ENCODE measurements at places on chromosomes 4 and X.

GRCh38 chr4:109298279-109299010, 4.0 kb downstream of the COL25A1 start:
- DNase-seq, result no peak

GRCh38 chr4:181619651-181620050, 623.6 kb upstream of the TENM3 start:
- DNase-seq, result no peak

- DNase-seq, result no peak
Observed at GRCh38 chr4:67130411-67130810, 414.9 kb downstream of the CENPC start.

DNA sequence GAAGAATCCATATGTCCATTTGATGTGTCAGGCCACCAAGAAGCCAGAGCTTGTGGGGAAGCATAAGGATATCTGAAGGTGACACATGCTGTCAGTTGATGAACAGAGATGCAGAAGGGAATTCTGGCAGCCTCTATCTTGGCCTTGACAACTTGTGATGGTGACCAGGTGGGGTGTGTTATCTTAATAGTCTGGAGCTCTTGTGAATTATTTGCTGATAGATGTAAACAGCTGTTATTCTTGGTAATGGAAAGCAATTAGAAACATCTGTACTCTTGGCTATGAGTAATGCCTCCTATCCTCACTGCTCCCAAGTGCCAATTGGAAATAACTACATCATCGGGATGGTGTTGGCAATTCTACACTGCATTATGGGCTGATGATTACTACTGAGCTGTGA, 51.9 kb downstream of the NAA11 start:
- DNase-seq, result no peak

- DNase-seq, result peak; percentile 76
Observed at GRCh38 chrX:48917139-48918001, 1.5 kb downstream of the PIM2 start.

GRCh38 chr4:175770555-175770954, 41.5 kb downstream of the GPM6A start:
- no peak for DNase-seq

GRCh38 chr4:69995526-69996016, at the start of gene STATH:
TSS of gene STATH (plus strand) at chr4:69995966. CDS start at chr4:69998438, 2,472 bp downstream.
- DNase-seq, result no peak

- no peak for DNase-seq
Observed at GRCh38 chrX:68865300-68865699, 36.5 kb downstream of the EFNB1 start.

DNA sequence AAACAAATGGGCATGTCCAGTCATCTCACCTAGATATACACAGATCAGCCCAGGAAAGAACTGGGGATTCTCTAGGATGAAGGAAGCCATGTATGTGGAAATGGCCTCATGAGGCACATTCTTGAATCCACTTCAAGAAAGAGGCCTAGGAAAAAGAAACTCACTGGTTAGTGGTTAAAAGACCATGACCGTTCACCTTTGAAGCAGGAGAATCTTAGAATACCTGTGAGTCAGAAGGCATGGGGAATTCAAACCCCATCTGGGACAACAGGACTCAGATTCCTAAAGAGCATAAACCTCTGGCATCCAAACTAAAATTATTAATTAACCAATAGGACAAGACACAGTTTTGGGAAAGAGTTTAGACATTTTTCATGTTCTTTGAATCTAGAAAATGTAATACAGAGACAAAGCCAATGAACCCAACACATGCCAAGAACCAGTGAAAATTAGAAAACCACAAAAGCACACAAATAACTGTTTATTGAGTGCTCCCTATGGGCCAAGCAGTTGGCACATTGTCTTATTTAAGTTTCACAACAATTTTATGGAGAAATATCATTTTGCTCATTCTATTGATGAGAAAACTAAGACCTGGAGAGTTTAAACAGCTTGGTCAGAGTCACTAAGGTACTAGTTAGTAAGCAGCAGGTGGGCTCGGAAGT, 97.5 kb downstream of the NPNT start:
- no peak for DNase-seq

DNA sequence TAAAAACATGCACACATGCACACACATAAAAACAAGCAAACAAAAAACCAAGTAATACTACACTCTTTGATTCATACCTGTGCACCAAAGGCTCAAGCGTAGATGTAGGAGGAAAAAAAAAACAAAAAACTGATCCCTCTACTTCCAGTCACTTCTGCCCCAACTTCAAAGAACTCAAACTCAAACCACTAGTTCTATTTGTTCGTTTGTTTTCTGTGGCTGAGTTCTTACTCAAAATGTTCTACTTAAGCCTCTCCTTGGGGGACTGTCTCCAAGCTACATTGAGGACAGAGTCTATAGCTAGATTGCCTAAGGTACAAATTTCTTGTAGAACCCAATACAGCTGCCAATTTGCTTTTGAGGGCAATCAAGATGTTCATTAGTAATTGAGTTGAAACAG, 171.0 kb upstream of the ATOH1 start:
- DNase-seq, result no peak

- DNase-seq, result no peak
Observed at GRCh38 chr4:4339504-4340085, 47.3 kb upstream of the NSG1 start.

DNA sequence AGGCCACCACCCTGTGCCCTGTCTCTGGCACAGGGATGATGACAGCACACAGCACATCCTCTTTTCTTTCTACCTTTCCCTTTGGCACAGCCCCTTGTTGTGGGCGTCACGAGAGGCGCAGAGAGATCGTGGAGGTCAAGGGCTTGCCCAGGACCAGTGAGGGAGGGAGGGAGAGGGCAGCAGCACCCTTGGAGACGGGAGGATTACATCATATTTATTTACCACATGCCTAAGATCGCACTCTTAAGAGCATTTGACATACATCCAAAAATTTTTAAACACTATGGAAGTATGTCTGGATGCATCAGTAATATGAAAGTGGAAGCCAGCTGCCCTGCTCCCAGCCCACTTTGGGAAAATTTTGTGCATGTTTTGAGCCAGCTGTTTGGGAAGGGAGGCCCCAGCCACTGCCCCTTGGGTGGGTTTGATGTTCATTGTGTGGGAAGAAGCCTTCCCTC, 12.7 kb downstream of the WFS1 start:
- DNase-seq, result no peak

DNA sequence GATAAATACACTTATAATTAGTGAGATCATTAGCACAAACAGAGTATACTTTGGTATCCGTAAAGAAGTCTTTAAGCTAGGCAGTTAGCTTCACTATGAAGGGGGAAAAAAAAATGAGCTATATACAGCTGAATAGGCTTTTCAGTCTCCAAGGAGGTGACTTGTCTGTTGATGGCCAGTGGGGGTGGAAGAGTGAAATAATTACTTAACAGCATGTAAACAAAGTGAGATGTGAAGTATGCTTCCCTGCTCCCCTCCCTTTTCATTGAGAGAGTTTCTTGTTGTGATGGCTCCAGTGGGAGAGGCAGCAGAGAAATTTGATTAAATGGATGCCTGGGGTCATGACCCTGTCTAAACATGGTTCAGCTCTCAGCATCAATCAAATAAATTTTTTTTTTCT, 180.9 kb downstream of the DACH2 start:
- no peak for DNase-seq

DNA sequence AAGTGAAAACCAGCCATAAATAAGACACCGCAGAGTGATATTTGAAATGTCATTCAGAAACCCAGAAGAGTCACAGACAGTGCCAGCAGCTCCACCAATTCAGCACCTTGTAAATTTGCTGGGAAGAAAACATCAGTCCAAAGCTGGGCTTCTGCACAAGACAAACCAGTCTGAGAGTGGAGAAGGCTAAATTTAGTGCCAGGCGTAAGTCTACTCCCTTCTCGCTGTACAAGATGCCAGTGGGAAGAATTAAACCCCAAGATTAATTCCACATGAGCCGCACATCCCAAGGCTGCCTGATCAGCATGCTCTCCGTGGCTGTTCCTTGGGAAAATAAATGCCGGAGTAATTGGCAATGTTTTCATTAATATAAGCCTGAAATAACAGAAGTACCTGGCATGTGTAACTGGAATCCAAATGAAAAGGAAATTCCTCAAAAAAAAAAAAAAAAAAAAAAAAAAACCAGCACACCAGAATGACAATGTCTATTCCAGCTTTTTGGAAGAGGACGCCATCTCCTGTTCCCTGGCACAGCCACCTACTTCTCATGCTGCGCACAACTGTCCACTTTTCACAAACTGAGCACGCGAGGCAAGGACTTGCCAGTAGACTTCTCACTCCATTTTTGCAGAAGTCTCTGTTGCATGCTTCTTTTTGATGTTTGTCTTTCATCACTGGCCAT, 95.5 kb downstream of the NSUN7 start:
- no peak for DNase-seq

- DNase-seq, result no peak
Observed at GRCh38 chrX:13719192-13719856, 15.1 kb downstream of the TRAPPC2 start.

DNA sequence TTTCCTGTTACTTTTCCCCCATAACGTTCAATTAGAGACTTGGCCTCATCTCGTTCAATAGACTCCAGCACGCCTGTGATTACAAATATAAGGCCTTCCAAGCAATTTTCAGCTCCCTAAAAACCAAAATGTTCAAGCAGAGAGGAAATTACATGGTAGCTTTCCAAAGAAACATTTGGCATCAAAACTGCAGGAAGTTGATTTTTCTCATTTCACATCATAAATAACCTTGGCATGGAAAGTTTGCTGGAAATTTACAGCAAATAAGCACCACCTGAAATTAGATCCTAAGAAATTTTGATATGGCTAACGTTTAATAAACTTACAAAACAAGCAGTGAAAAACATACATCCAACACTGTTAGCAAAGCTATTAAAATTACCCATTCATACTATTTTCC, 53.3 kb downstream of the RFC1 start:
- DNase-seq, result no peak

DNA sequence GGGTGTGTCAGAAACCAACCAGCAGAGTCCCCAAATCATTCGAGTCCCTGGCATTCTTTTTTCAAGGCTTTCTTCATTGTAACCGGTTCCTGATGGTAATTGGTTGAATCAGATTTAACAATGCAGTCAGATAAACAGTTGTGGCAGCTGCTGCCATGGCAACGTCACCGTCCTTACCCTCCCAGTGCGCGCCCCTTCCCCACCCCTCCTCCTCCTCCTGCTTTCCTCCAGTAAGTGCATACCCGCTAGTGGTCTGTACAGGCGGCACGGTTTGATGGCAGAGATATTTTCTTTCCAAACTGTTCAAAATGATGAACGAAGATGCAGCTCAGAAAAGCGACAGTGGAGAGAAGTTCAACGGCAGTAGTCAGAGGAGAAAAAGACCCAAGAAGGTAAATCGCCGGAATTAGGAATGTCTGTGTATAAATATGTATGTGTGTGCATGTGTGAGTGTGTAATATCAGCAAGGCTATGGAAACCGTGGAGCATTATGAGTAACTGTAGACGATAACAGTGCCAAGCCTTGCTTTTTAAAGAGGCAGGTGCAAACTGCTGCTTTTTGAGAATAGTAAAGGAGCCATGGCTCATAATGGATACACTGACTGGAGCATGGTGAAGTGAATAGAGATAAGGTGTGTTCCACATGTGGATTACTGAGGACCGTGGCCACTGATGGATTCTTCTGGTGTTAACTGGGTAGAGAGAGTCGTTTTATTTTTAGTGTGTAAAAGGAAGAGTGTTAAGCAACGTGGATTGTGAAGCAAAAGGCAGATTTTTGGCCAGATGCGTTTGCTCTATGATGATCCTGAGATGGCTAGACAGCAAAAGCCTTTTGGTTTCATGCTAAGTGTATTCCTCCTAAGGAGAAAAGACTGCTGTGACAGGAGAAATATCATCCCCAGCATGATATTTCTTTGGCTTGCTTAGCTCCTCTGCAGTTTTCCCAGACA, at the start of gene ANK2:
ANK2 (plus strand) TSS at position 233 of the 950 bp plus-strand sequence; CDS start at position 309, 76 bp downstream.
- no peak for DNase-seq

- no peak for DNase-seq
Observed at GRCh38 chrX:48472225-48472624, 2.2 kb upstream of the SLC38A5 start.

DNA sequence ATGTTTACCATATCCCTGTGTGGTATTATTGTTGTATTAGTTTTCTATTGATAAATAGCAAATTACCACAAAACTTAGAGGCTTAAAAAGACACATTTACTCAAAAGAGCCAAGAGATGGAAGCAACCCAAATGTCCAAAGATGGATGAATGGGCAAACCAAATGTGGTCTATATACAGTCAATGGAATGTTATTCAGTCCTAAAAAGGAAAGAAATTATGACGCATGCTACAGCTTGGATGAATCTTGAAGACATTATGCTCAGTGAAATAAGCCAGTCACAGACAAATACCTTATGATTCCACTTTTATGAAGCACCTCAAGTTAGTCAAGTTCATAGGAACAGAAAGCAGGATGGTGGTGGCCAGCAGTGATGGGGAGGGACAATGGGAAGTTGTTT, 144.7 kb downstream of the QDPR start:
- no peak for DNase-seq

DNA sequence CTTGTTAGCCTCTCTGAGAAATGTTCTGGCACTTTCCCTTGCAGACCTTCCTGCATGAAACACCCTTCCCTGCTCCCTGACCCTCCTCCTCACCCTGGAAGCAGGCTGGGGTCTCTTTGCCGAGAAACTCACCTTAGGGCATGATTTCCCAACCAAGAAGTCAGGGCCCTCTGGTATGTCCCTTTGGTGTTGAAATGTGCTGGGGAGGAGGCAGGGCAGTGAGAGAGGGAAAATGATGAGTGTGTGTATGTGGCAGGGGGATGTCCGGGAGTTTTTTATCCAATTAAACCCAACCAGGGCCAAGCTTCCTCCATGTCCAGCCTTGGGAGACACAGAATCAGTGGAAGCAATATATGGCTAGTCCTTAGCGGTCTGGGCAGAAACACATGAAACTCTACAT, 5.1 kb downstream of the ELF4 start:
- no peak for DNase-seq

- no peak for DNase-seq
Observed at GRCh38 chr4:143961075-143961474, 55.7 kb upstream of the GYPE start.

DNA sequence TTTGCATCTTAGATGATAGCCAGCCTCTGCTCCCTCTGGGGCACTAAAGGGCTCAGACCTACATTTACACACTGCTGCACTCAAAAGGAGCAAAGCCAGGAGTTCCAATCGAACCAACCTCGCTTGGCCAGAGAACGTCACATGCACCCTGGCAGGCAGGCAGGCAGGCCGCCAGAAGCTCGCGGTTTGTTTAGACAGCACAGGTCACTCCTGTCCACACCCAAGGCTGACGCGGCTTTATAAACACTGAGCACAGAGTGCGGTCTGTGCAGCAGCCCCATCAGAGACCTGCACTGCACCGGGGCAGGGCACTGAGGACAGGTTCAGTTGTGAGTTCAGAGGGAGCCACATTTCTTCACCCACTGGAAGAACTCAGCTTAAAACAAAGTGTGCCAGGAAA, 143.9 kb downstream of the BCOR start:
- DNase-seq, result no peak

Measured in stimulated activated CD4-positive, alpha-beta T cell treated with anti-CD3 and anti-CD28 coated beads, Interleukin-15, amount 100 ng/mL, for 48 hours (primary cell).